ENCODE measurements at places on chromosomes 1 and 21.

- no peaks in the 10 kb centered on the region for H3K36me3 ChIP-seq
- H3K27ac ChIP-seq, result no peak overlapping the region
- H3K4me1 ChIP-seq, result peaks cover 11% of the 10 kb centered on the region
- H3K27me3 ChIP-seq, result peaks cover 1% of the 10 kb centered on the region
- DNase-seq, result no peak
- no peak overlapping the region for H3K4me3 ChIP-seq
Measured at GRCh38 chr1:172895050-172895460, 155.7 kb downstream of the TNFSF18 start.

- peaks cover 4% of the 10 kb centered on the region for H3K4me1 ChIP-seq
- DNase-seq, result no peak
- H3K27me3 ChIP-seq, result no peaks in the 10 kb centered on the region
- H3K27ac ChIP-seq, result no peak overlapping the region
- no peaks in the 10 kb centered on the region for H3K36me3 ChIP-seq
Measured at GRCh38 chr1:52554756-52555155, 1.9 kb upstream of the TUT4 start.

DNA sequence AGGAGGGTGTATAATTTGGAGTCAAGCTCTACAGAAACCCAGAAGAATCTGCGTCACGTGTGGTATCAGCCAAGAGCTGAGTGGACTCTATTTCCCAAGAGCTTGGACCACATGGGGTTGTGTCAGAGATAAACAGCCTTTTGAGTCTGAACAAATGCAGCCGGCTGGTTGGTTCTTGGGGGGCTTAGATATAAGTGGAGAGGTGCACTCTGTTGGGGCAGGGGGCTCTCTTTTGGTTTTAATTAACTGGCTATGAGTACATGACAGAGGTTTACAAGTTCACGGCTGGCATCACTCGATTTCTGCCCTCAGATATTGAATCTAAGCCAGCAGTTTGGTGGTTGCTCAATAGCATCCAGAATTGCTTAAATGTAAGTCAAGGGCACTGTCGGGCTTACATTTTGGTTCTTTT lies 501 bp upstream of the MRAP start:
- no peaks in the 10 kb centered on the region for H3K4me1 ChIP-seq
- H3K27me3 ChIP-seq, result no peaks in the 10 kb centered on the region
- no peaks in the 10 kb centered on the region for H3K36me3 ChIP-seq
- DNase-seq, result no peak

DNA sequence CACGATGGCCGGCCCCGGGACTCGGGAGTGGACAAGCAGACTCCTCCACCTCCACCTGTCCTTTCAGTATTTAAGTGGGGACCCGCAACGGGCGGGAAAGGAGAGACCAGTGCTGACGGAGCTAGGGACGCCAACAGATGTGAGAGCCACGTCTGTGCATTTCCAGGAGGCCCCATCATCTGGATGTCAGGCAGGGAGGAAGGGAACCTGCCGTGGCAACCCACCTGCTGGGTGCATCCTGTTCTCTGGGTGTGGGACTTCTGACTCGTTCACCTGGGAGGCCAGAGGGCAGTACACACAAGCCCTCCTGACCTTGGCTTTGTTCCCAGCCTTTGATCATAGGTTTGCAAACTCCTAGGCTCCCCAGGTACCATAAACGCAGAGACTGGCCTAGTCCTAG lies 5.6 kb upstream of the PCBP3 start:
- H3K27ac ChIP-seq, result no peak overlapping the region
- DNase-seq, result no peak
- no peaks in the 10 kb centered on the region for H3K36me3 ChIP-seq
- peaks cover 32% of the 10 kb centered on the region for H3K4me1 ChIP-seq

GRCh38 chr1:230746617-230747016 lies 571 bp upstream of the CAPN9 start:
- H3K4me1 ChIP-seq, result no peaks in the 10 kb centered on the region
- H3K27me3 ChIP-seq, result no peaks in the 10 kb centered on the region
- no peak overlapping the region for H3K4me3 ChIP-seq
- H3K36me3 ChIP-seq, result no peaks in the 10 kb centered on the region

DNA sequence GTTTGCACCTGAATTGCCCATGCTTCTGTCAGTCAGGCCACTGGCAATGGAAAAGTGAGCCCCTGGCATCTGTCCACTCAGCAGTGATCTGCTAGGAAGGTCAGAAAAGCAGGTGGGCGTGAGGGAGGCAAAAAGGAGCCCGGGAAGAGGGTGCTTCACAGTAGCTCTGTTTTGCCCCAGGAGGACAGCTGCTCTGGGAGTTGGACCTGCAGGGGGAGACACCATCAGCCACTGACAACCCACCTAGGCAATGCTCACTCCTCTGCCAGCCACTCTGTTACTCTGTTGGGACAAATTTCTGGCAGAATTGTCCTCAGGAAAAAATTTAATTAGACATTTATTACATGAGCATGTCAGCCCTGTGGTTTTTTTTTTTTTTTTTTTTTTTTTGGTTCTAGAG lies 146.4 kb downstream of the LRIG2 start:
- H3K4me1 ChIP-seq, result no peaks in the 10 kb centered on the region
- no peak overlapping the region for H3K4me3 ChIP-seq
- no peaks in the 10 kb centered on the region for H3K27me3 ChIP-seq
- no peak overlapping the region for H3K27ac ChIP-seq
